Activated naive CD4-positive, alpha-beta T cell treated with anti-CD3 and anti-CD28 coated beads, Interleukin-2, amount 50 U/mL, for 16 hours (primary cell): ENCODE measurements at places on chromosomes 16 and 17.
A peak's percentile ranks its signal among the peaks of the same experiment; 100 is the strongest.

DNA sequence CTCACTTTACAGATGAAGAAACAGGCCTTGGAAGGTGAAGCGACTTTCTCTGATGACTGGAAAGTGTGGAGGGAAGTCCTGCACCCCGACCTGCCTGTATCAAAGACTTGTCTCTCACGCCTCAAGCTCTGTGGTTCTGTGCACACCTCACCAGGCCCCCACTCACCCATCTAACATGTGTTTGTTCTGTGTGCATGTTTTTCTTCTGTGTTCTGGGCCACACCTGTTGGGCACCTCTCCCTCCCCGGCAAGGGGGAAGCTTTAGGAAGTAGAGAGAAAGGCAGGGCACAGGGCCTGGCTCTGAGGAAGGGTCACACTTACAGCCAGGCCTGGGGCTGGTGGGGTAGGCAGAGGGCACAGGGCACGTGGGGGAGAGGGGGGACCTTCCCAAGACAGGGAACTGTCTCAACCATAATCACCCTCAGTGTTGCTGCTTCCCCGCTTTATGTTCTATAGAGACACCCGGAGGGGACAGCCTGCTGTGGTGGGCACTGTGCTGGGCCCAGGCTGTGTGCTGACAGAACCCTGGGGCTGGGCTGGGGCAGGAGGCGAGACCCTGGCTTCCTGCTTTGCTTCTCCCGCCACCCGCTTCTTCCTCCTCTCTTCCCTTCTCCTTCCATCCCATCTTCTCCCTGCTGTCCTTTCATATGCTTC lies 7.3 kb downstream of the RPRML start:
- DNase-seq: no peak

DNA sequence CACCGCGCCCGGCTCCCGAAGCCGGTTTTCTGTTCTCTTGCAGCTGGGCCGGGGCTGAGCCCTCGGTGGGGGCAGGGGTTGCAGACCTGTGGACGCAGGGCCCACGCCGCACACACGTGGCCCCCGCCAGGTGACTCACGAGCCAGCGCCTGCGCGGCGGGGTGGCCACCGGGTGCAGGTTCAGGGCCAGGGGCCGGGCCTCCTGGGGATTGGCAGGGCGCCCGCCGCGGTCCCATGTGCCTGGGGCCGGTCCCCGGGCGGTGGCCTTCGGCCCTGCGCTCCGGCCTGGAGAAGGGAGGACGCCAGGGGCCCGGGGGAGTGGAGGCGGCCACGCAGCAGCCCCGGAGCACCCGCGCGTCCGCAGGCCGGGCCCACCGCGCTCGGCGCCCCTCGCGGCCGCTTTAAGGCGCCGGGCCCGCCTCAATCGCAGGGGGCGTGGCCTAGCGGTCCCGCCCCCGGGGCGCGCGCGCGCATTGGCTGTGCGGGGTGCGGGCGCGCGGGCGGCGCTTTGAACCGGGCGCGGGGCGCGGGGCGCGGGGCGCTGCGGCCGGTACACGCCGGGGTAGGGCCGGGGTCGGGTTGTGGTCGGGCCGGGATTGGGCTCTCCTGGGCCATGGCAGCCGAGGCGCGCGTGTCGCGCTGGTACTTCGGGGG lies at the start of gene SLC25A10:
Gene SLC25A10 (plus strand): TSS at position 471 of the 654 bp plus-strand sequence. CDS start 143 bp downstream, at position 614.
- peak; percentile 86 for DNase-seq

GRCh38 chr17:74430706-74431567 lies 951 bp upstream of the GPRC5C start:
- no peak for DNase-seq

DNA sequence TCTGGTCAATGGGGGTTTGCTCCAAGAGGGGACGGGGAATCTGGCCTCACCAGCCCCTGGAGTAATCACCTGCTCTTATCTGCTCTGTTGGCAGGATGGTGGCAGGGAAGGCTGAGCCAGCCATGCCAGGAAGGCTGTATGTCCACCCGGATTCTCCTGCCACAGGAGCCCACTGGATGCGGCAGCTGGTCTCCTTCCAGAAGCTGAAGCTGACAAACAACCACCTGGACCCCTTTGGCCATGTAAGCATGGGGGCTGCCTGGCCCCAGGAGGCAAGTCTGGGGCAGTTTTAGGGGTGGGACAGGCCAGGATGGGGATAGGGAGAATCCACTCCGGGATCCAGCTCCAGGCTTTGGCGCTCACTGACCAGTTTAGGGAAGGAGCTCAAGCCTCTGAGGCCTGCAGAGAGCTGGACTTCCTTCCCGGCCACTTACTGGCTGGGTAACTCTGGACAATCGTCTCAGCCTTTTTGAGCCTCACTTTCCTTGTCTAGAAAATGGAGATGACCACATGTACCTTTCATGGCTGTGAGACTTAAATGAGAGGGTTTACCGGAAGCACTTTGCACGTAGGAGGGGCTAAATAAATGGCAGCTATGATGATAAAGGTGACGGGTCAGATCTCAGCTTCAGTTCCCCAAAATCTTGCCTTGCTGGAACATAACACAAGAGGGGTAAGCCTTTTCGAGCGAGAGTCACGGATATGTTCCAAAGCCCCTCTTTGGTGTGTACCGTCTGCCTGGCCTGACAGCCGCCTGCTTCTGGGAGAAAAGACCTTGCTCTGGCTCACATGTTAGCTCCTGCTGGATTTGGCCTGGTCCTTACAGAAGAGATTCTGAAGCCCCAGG lies 15.4 kb downstream of the TBX4 start:
- no peak for DNase-seq

- no peak for DNase-seq
Measured at GRCh38 chr16:89408315-89408714, 82.0 kb downstream of the ANKRD11 start.

DNA sequence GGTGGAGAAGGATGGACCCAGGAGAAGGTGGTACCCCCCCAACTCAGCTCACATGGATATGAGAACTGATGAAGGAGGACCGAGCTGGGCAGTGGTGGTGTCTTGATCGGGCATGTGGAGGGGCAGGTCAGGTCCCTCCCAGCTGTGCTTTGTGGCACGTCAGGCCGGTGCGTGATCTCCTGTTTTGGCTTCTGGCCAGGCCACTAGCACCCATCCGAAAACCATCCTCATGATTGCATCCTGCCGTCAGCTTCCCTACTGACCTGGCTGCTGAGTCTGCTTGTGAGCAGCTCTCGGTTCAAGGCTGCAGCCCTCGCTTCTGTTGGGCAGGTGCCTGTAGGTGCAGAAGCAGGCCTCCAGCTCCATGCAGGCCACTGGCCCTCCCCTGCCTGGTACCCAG lies 53.1 kb downstream of the PLD6 start:
- no peak for DNase-seq

GRCh38 chr16:55323637-55324271 lies at the start of gene IRX6:
TSS of gene IRX6 (plus strand) at chr16:55324203. CDS start at chr16:55325092, 889 bp downstream.
- DNase-seq: no peak

DNA sequence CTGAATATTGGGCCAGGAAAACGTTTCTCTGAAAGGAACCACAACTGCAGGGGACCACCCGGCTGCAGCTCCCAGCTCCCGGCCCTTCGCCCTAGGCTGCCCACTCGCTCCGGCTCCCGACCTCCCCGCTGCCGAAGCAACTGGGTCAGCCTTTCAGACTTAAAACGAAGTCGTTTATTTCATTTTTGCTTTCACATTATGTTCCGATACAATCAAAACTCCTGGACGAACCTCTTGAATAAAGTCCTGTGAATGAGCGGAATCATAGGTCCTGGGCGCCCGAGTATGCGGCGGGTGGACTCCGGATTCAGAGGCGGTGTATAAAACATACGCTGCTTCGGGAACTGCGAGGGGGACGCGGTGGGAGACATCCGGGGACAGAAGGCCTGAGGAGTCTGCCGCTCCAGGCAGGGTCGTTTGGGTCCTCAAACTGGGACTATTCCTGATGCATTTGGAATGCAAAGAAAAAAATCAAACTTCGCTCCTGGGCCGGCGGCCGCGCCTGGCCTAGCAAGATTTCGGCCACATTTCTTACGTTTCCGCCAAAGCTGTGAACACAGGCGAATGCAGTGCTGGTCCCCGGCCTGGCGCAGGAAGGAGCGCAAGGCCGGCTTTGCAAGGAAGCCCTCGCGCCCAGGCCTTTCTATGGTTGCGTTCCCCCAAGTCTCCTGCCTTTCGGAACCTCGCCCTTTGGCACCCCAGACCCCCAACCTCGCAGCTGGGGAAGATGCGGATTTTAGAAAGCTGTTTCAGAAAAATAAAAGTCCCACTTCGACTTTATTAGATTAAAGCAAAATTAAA lies 3.7 kb downstream of the CBLN1 start:
- no peak for DNase-seq

DNA sequence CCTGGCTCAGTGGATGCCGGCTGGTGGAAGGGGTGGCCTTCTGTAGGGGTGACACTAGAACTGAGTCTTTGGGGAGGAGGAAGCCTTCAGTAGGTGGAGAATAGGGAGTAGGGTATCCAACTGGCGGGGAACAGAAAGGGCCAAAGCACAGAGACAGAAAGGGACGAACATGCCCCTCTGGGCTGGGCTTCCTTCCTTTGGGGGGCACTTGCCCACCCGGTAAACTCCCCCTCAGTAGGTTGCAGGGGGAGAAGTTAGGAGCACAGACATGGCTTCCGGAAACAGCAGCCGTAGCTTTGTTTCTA lies 774 bp downstream of the ENGASE start:
- DNase-seq: peak; percentile 39

DNA sequence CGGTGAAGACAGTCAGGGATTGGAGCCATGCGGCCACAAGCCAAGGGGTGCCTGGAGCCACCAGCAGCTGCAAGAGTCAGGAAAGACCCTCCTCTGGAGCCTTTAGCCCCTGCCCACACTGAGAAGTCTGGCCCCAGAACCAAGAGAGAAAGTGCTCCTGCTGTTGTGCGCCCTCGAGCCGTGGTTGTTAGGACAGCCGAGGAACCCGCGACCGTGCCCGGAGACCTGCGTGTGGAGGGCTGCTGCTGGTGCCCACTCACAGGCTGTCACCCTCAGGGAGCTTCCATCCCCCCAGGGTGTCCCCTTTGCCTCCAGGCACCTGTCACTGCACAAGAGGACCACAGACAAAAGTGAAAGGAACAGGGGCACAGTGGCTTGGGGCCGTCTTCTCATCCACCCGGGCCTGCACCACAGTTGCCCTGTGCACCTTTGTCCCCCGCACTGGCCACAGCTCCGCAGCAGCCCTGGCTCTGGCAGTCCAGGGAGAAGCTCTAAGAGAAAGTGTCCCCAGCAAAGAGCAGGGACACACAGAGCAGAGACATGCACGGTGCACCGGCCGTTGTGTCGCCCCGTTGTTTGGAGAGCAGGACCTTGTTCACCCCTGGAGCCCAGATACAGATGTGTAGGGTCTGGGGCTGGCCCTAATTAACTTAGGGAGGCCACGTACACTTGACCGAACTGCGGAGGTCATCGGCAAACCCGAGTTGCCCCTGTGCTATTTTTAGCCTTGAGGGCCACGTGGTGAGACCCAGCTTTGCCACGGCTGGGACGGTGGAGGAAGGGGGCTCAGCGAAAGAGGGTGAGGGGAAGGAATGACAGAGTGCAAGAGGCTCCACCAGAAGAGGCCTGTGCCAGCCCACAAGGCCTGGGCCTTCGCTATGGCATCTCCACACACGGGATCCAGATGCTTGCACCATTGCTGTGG lies 329.2 kb downstream of the C16orf95 start:
- DNase-seq: no peak

DNA sequence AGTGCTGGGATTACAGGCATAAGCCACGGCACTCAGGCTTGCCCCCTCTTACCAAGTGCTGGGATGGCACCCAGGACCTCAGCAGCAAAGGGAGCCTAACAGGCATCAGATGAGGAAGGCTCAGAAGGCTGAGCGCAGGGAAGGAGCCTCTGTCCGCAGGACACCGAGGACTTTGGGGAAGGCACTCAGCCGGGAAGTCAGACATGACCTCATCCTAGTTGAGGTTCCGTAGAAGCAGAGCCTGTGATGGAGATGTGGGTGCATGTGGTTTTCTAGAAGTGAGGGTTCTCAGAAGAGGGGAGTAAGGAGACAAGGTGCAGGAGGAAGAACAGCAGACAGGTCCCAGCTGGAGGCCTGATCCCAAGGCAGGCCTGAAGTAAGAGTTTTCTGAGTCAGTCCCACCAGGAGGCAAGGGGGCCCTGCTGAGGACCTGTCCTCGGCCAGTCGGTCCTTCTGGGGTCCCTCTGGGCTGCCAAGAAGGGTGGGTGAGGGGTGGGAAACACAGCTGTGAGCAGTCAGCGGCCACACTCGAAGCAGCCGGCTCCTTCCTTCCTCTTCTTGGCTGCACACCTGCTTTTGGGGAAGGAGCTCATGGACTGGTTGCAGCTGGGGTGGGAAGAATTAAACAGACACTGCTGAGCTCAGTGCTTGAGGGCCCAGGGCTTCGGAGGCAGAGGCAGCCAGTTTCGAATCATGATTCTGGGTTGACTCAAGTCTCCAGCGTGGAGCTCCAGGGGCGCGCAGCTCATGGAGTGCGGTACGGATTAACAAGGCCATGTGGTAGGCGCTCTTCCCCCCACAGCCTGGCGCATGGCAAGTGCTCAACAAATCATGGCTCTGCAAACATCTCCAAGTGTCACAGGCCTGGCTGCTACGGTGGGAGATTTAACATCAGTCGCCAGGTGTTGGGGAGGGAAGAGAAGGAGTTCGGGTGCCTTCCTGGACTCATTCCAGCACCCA lies 38.9 kb upstream of the SNN start:
- peak; percentile 20 for DNase-seq

DNA sequence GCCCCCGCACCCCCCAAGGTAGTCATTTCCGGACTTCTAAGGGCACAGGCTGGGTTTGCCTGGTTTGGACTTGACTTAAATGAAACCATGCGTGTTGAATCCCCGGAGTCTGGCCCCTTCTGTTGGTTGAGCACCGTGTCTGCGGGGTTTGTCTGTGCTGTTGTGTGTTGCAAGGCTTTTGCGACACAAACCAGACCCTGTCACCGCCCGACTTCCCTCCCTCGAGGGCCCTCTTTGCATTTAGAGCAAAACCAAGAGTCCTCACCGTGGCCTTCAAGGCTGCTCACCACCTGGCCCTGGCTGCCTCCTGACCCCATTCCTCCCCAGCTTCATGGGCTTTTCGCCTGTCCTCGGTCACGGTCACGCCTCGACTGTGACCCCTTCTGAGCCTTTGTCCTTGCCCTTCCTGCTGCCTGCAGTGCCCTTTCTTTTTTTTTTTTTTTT lies 7.4 kb downstream of the CRISPLD2 start:
- no peak for DNase-seq

DNA sequence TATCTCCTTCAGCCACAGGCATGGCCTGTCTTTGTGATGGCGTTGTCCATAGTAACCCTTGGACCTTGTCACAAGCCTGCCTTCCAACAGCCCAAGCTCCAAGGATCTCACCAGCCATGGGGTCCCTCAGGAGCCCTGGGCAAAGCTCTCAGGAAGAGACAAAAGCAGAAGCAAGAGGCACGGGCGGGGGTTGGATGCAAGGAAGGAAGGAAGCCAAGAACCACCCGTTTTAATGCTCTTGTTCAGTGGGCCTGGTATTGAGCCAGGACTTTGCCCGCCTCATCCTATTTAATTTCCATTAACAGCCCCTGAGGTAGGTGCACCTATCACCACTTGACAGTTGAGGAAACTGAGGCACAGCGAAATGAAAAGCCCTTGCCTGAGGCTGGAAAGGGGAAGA lies 32.3 kb upstream of the GOSR2 start:
- no peak for DNase-seq

GRCh38 chr16:59754854-59755253 lies 1020.7 kb upstream of the GOT2 start:
- DNase-seq: no peak

GRCh38 chr17:8189041-8189710 lies 804 bp downstream of the BORCS6 start:
- DNase-seq: peak; percentile 26

GRCh38 chr17:43406676-43407645 lies 8.2 kb downstream of the ARL4D start:
- no peak for DNase-seq

- no peak for DNase-seq
Measured at GRCh38 chr16:89966756-89967155, 18.2 kb downstream of the DEF8 start.

- peak; percentile 86 for DNase-seq
Measured at GRCh38 chr17:36482611-36483504, 3.6 kb upstream of the ZNHIT3 start.
